ENCODE measurements at places on chromosomes 1 and 21.

- no peak for DNase-seq
These were observed 36.3 kb downstream of the FAAP20 start for GRCh38 chr1:2158272-2158671.

DNA sequence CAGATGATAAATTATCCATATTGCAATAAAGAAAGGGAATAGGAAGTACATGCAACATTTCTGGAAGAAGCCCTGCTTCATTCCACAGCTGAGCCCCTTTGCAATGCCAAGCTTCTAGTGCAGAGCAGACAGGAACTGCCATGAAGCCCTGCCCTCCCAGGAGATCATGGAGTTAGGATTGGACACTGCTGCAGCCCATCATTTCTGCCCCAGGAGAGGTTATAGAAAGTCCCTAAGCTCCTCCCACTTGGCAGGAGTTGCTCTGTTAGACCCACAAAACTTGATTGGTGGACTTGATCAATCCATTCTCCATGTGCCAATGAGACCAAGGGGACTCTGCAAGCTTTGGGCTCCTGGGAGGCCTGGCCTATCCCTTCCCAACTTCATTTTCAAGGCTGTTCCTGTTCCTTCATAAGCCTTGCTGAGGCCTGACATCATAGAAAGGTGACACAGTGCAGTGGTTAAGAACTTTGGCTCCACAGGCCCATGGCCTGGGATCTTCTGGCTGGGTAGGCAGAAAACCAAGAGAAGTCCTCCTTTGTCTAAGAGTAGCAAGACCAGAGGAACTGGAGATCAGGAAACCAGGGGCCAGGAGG is 1.3 kb upstream of the LAPTM5 start:
- DNase-seq: no peak

GRCh38 chr1:187476671-187477070 is 647.9 kb downstream of the PLA2G4A start:
- no peak for DNase-seq

DNA sequence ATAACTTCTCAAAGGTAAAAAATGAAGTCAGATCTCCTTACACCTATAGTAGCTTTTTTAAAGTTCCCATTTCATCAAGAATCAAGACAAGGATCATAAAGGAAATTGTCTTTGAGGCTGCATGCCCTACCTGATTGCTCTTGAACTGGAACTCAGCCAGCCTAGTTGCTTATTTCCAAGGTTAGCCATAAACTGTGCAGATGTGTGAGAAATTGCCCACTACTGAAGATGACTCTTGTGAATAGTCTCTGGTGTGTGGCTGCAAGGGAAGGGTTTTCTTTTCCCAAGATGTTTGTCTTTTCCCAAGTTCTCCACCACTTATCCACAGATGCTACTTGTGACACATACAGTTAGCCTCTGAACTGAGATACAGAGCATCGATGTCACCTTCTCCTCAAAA is 81.7 kb upstream of the DUSP10 start:
- no peak for DNase-seq

DNA sequence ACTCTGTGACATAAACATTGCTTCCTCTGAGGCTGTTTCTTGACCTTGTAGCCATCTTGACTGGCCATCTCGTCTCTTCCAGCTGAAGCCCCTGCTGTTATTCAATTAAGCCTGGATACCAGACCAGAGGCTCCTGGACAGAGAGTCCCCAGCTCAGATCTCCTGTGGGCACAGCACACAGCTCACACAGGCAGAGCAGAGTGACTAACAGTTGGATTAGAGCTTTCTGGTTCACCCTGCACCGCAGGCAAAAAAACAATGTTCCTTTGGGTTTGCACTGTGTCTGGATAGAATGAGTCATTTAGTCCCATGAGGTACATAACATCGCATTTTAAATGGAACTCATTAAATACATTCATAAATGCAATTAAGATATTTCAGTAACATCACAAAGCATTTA is 33.4 kb upstream of the USH2A start:
- DNase-seq: no peak

GRCh38 chr1:114771992-114772391 is 8.5 kb downstream of the SIKE1 start:
- DNase-seq: no peak

DNA sequence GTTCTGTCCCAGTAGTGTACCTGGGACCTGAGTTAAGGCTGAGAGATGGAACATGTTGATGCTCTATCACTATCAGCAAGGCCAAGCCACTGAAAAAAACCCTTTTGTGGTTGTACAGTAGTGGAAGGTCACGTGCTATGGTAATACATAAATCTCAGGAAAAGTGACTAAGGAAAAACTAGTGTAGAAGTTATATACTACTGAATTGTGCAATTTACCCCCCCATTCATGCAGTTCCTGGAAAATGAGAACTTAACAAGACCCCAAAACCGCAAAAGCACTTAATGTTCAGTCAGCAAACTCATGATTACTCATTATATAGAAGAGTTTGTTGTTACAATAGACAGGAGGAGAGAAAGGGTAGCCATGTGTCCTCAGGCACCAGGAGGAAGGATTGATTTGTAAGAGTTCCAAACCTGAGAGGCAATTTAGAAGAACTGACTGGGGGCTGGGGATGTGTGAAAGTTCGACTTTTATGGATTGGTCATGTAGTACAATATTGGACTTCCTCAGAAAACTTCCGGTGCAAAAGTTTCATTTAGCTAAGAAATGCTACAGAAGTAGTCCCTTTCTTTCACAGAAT is 91.6 kb downstream of the RGL1 start:
- DNase-seq: no peak

GRCh38 chr1:12625276-12625675 is 7.3 kb upstream of the DHRS3 start:
- no peak for DNase-seq

- no peak for DNase-seq
These were observed 42.6 kb upstream of the HMGB4 start for GRCh38 chr1:33821291-33821690.

DNA sequence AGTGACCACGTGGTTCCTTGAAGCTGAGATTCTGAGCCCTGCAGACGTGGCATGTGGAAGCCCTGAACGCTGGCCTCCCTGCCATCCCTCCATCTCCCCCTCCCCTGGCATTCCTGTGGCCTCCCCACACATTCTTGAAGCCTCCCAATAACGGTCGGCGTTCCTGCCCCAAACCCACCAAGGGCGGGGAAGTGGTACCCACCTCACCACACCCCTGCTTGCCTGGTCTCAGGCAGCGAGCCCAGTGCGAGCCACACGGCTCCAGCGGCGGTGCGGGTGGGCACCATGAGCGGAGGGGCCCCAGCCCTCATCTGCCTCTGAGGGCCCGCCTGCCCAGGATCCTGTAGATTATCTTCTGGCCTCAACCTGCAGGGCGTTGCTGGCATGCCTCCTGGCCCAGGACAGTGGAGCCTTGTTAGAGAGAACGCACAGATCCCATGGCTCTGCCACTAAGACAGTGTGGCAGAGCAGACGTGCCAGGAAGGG is 20.6 kb upstream of the PRELP start:
- DNase-seq: no peak

- no peak for DNase-seq
These were observed 494.3 kb downstream of the PTPRU start for GRCh38 chr1:29730623-29731022.

DNA sequence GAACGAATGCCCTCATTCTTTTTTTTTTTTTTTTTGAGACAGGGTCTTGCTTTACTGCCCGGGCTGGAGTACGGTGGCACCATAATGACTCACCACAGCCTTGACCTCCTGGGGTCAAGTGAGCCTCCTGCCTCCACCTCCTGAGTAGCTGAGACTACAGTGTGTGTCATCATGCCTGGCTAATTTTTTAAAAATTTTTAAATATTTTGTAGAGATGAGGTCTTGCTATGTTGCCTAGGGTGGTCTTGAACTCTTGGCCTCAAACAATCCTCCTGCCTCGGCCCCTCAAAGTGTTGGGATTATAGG is 69.4 kb downstream of the ALG14 start:
- DNase-seq: no peak

GRCh38 chr21:17085707-17086106 is 427.1 kb upstream of the CXADR start:
- no peak for DNase-seq

DNA sequence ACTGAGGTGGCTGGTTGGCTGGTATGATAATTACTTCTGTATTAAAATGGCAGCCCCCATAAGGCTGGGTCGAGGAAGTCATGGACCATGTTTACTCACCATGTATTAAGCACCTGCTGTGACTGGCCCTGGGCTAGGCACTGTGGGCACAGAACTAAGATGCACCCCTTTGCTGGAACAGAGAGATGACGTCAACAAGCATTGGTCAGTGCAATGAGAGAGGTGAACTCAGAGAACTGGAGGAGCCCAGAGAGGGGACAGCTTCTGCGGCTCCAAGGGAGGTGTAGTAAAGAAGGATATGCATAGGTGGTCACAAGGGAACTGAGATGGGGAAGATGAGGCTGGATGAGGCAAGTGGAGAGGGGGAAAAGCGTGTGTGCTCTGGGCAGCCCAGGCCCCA is 88.7 kb downstream of the KAZN start:
- no peak for DNase-seq

DNA sequence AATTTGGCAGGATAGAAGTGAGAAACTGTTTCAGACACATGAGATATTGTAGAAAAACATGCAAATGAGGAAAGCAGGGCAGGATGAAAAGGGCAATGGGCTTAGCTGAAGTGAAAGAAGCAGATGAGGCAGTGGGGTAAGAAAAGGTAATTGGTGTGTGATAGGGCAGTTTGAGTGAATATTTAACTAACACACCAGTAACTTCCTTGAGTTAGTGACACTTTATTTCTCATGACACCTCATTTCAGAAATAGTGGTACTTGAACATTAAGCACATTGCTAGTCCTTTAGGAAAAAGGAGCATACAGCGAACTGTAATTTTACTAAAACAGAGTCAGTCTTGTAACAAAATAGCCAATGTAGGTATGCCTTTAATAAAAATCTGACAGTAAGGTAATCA is 415.0 kb downstream of the DPYD start:
- no peak for DNase-seq

DNA sequence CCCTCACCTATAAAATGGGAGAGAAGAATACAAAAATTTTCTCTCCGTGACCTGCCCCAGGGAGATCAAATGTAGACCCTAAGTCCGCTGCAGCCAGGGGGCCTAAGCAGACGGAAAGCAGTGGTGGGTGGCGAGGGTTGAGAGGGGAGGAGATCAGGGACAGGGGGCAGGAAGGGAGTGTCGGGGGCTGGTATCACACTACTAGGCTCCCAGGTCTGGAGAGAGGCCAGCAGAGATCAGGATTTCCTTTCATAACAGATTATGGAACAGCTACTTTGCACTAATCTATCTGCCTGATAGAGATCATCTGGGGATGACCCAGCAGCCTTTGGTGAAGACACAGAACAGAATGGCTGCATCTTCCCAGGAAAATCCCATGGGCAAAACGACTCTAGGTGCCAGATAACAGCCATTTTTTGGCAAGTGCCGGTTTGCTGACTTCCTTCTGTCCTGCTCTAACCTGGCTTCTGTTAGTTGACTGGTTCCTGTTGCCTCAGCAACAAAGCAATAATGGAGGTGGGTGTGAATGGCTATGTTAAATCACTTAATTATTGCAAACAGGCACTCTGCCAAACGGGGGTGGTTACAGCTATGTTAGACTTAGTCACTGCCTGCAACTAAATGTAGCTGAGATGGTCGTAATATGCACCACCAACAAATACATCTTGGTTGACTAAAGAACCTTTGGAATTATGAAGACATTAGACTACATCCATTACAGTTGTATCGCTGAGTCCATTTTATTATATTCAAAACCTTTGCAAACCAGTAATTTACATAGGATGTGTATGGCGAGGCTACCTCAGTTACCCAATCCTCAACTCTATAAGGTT is 30.0 kb upstream of the EPS8L3 start:
- DNase-seq: no peak

- DNase-seq: no peak
These were observed 231.3 kb upstream of the USP25 start for GRCh38 chr21:15498455-15498854.

- DNase-seq: no peak
These were observed 7.3 kb upstream of the MIIP start for GRCh38 chr1:12011998-12012397.

DNA sequence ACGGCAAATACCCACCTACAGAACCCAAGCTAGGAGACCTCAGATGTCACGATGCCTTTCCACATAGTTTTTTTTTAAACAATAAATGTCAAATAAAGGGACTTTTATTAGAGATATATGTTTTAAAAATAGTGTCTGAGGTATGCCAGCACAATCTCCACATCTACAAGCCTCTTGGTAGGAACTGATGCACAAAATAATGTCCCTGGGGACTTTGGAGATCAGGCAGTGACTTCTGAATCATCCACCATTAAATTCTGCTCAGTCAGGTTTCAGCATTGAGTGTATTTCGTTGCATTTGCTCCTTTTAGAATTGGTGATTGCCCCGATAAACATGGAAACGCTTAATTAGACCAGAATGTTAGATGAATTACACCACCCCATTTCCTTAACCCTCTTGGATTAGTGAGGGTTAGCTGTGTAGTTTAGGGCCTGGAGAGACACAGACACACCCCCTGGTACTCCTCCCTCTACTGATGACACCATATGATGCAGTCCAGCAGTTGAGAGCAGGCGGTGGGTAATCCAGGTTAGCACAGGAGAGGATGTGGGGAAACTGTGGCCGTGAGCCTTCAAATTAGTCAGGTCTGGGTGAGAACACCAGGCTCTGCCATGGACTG is 33.6 kb downstream of the LGR6 start:
- no peak for DNase-seq

DNA sequence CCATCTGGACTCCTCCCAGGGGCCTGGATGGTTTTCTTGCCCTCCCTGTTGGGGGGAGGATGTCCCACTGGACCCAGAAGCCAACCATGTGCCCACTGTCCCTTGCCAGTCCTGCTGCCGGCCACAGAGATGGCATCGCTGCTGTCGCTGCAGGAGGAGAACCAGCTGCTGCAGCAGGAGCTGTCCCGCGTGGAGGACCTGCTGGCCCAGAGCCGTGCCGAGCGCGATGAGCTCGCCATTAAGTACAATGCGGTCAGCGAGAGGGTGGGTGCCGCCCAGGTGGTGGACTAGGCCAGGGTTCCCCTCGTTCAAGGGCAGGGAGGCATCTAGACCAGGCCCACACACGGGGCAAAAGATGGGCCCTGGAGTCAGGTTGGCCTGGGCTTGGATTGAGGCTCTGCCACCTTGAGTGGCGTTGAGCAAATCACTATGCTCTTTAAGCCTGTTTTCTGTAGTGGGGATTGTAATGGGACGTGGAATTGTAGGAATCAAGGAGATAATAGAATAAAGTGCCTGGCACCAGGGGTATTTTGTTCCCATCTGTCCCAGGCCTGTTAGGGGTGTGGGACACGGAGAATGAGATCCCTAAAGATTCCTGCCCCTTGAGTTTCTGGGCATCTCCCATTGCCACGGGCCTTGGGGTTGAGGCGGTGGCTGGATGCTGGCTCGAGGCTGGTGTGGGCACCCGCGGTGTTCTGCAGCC is 2.6 kb downstream of the CROCC start:
- no peak for DNase-seq

GRCh38 chr1:169604781-169605560 is 18.7 kb upstream of the F5 start:
- no peak for DNase-seq

- no peak for DNase-seq
These were observed 53.1 kb upstream of the TRIM67 start for GRCh38 chr1:231108516-231109302.

DNA sequence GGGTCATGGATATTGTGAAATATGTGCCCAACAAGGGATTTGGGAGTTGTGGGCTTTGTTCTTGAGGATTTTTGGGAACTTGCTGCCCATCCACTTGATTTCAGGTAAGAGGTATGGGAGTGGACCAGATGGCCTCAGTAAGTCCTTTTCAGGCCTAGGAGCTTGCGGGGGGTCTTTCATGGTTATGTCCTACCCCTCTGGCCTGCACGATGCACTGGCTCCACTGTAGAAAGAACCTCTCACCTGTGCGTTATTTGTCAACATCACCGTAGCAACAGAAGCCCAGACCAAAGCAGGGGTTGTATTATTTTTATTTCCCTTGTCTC is 8.6 kb downstream of the RIIAD1 start:
- no peak for DNase-seq
